ENCODE measurements at places on chromosomes 3 and 15. TPM values are rescaled to one million over a fixed set of nuclear protein-coding genes. Genes with fewer than 3 reads are reported as not detected.

- H3K36me3 ChIP-seq, result no peaks in the 10 kb centered on the region
- no peaks in the 10 kb centered on the region for H3K4me1 ChIP-seq
- DNase-seq, result no peak
- H3K4me3 ChIP-seq, result no peak overlapping the region
Observed at GRCh38 chr15:63366451-63366850, 15.2 kb downstream of the CA12 start.

DNA sequence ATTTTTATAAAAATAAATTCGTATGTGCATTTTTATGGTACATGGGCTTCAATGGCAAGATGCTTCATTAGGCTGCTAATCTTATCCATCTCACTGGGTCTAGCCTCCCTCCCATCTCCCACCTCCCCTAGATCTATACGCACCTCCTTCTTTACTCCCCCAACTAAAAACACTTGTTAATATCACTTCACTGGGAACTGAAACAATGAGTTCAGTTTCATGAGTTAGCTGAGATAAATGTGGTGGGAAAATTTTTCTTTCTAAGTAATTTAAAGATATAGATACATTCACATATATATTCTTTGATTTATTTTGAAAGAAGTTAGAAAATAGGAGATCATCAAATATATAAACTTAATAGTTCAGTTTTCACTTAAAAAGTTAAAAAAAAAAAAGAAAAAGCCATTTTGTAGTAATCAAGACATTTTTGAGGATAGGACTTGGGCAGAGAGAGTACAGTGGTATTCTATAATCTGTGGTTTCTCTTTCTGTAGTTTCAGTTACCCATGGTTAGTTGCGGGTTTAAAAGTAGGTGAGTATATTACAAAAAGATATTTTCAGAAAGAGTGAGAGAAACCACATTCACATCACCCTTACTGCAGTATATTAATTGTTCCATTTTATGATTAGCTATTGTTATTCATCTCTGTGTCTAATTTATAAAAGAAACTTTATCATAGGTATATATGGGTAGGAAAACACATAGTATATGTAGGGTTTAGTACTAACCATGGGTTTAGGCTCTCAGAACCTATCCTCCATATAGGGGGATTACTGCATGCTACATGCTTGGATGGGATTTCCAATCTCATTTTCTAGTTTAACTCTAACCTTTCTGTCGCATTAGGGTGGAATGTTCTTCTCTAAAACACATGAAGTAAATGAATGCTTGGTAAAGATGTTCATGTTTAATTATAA is 316.0 kb upstream of the CBLB start:
- no peak overlapping the region for H3K4me3 ChIP-seq
- peaks cover 19% of the 10 kb centered on the region for H3K4me1 ChIP-seq
- H3K27ac ChIP-seq, result no peak overlapping the region
- H3K36me3 ChIP-seq, result no peaks in the 10 kb centered on the region
- H3K27me3 ChIP-seq, result no peaks in the 10 kb centered on the region

GRCh38 chr15:85412956-85413854 is 32.8 kb downstream of the AKAP13 start:
- DNase-seq, result peak; percentile 45
- peaks cover 27% of the 10 kb centered on the region for H3K4me1 ChIP-seq
- no peaks in the 10 kb centered on the region for H3K36me3 ChIP-seq
- H3K27ac ChIP-seq, result no peak overlapping the region
- no peaks in the 10 kb centered on the region for H3K27me3 ChIP-seq

SNTN gene
- not detected for total RNA-seq

ADAMTS17 gene
- total RNA-seq, result 1.2 TPM

CCR8 gene
- total RNA-seq, result 5.3 TPM

Measured in CD8-positive, alpha-beta memory T cell (primary cell).